ENCODE measurements at places on chromosomes 3 and 15.

DNA sequence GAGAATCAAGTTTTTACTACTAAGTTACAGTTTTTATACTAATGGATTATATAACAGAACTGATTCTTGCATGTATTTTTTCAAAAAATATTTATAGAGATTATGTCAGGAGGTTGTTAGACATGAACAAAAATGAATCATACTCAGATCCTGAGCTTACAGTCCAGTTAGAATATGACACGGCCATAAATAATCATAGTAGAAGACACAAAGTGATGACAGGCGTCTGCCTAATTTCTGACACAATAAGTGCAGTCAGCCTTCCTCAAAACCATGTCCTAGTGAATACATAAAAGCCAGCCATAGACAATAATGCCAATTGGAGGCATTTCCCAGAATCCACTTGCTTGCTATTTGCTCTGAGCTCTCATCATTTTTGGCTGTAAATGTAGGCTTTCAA, 81.7 kb upstream of the POU1F1 start:
- no peak for DNase-seq

DNA sequence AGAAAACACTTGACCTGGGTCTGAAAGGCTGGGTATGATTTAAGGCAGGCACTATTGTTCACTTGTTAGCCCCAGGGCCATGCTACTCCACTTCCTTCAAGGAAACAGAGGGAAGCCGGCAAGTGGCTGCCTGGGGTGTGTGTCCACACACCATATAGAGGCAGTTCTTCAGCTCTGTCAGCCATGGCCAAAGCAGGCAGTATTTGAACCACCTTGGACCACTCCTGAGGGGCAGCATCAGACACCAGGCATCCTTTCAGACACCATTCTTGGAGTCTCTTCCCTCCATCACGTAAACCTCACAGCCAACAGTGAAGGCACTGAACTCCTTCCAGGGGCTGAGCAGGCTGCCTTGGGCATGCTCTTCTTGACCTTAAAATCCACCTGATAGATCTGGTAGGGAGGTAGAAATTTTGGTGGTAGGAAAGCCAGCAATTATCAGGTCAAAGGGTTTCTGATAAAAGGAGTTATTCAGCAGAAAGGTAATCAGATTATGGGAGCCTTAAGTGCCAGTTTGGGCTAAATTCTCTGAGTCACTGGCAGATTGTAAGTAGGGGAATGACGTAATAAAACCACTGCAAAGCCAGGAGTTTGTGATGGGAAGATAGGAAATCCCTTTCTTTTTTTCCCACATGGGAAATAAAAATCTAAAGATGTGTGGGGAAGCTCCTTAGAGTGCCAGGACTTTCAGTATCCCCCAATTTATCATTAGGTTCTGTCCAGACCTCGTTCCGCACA, 20.2 kb downstream of the TGFBR2 start:
- no peak for DNase-seq

DNA sequence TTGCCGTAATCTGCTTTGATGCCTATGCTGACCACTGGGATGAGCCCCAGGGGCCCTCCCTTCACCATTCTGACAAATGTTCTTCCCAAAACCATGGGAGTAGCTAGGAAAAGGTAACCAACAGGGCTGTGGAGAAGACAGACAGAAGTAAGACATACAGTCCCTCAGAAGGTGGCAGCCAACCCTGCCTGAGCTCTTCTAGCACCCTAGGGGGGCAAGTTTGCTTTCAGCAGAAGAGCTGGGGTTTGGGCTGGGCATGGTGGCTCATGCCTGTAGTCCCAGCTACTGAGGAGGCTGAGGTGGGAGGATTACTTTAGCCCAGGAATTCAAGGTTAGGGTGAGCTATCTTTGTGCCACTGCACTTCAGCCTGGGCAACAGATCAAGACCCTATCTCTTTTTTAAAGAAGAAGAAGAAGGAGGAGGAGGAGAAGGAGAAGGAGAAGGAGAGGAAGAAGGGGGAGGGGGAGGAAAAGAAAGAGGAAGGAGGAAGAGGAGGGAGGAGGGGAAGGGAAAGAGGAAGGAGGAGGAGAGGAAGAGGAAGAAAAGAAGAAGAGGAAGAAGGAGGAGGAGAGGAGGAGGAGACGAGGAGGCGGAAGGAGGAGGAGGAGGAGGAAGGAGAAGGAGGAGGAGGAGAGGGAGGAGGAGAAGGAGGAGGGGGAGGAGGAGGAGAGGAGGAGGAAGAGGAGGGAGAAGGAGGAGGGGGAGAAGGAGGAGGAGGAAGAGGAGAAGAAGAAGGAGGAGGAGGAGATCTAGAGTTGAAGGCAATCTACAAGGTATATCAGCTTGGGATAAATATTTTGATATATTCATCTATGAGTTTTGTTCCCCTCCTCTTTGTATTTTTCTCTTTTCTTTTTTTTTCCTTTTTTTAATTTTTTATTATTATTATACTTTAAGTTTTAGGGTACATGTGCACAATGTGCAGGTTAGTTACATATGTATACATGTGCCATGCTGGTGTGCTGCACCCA, 44.9 kb upstream of the ABHD2 start:
- no peak for DNase-seq

DNA sequence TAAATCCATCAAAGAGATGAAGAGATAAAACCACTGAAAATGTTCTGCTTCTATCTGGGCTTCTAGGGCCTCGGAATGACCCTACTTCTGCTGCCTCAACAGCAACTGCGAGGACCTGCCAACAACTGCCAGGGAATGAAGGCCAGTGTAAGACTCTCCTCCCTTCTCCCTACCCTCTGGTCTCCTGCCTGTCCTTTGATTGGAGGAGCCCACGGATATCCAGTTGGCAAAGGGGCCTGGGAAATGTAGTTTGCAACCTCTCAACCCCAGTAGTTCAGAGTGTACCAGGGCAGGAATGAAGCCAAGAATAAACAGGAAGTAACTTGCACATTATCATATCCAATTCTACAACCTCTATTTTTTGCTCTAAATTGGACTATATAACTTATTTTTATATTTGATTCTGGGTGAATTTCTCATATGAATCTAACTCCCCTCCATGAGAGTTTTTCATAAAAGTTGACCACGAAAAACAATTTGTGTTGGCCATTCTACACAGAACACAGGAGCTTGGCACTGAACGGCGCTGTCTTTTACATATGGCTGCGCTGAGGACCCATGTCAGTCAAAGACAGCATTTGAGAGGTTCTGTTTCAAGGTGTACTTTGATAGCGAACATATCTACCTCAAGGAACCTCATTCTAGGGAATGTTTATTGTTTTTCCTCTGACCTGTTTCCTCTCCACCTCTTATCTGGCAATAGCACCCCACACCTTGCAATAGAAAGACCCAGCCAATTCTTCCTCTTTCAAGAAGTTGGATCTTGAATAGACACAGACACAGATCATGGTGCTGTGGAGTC, 91.1 kb upstream of the RNF7 start:
- peak; percentile 68 for DNase-seq

GRCh38 chr15:77944002-77944867, 133.3 kb downstream of the TBC1D2B start:
- DNase-seq = peak; percentile 90

DNA sequence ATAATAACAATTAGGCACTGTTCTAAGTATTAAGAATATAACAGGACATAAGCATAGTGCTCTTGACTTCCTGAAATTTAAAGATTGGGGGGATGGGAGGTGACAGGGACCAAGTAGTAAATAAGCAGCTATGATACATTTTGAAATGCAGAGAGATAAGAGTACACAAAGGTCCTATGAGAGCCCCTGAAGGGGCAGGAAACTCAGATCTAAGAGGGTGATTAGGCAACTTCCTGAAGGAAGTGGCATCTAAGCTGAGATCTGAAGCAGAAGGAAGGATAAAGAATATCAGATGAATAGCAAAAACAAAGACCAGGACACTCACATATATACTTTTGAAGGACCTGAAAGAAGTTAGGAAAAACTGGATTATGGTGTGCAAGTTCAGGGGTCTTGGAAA, 415.2 kb upstream of the FRG2C start:
- DNase-seq = no peak

- no peak for DNase-seq
These were observed 110.2 kb downstream of the NR2E3 start for GRCh38 chr15:71920573-71920972.

- DNase-seq = peak; percentile 61
These were observed 113.8 kb downstream of the ITPR1 start for GRCh38 chr3:4606911-4607310.

DNA sequence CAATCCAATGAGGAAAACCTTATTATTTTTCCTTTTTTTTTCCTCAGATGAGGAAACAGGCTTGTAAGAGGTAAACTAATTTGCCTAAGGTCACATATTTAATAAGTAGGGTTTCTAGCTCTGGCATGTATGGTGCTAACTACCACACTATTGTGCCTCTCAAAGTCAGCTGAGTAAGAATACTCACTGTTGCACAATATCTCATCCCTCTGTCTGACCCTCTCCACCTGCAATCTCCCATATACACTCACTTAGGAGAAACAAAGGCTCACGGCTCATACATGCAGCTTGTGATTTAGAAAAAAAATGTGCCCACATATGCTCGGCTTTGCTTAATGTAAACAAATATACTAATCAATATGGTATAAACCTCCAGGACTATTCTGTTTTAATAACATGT, 10.4 kb upstream of the ARIH1 start:
- DNase-seq = no peak

GRCh38 chr15:34606545-34606944, 23.1 kb upstream of the GOLGA8B start:
- DNase-seq = no peak

- no peak for DNase-seq
These were observed 258.4 kb downstream of the UACA start for GRCh38 chr15:70504988-70505387.

DNA sequence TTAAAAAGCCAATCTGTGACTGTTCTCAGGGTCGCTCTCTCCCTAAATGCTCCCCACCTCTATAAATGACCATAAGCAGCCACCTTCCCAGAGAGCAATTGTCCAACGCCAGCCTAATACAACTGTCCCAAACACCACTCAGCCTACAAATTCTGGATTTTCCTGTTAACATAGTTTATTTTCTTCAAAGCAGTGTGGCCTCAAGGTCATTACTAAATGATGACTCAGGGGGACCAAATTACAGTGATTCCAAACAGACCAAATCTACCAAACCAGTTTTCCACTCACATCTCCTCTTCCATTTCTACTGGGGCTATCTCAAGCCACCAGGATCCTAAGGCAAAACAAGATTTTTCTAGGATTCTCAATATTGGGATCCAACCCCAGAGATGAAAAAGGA, 22.5 kb downstream of the HEXA start:
- no peak for DNase-seq

DNA sequence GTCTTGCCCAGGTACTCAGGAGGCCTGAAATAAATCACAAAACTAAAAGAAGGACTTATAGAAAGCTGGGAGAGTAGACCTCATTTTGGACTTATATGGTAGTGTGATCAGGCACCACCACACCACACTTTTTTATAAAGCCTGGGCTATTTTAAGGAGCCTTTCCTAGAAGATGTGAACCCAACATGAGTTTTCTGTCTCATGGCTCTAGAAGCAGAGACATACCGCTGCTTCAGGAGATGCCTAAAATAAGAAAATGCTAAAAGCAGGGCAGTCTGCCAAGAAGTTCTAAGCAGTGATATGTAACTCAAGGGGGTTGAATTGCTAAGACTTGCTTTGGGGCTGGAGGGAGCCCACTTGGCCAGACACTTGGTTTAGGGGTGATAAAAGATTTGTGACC, 49.6 kb downstream of the SUMF1 start:
- DNase-seq = peak; percentile 58

- DNase-seq = peak; percentile 75
These were observed 4.4 kb downstream of the SH3BP5 start for GRCh38 chr3:15327941-15328340.

DNA sequence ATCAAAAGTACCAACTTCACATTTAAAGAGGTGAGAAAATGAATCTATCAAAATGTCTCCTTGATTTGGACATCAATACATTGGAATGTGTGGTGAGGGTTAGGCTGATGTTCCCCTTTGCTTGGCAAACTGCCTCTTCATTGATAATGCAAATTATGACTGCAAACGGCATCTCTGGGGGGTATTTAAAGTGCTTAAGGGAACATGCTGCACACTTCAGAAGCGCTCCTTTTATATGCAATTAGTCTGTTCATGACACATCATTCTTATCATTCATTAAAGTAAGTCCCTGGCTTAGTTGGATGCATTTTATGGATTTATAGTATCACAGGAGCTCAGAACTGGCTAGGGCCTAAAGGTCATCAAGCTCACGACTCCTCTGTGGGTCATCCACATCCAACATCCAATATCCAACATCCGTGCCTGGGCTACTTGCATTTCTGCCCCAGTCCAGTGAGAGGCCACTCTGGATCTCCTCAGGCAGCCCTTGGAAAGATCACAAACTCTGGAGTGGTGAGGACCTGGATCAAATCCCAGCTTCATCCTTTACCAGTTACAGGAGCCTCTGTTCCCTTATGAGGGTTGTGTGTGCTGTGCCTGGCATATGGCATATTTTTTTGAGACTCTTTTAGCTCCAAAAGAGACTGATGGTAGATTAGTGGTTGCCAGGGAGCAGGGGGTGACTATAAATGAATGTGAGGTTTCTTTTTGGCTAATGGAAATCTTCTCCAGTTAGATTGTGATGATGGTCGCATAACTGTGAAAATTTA, 136.8 kb upstream of the FOXB1 start:
- no peak for DNase-seq

GRCh38 chr15:80523746-80524145, 119.6 kb downstream of the ARNT2 start:
- no peak for DNase-seq

DNA sequence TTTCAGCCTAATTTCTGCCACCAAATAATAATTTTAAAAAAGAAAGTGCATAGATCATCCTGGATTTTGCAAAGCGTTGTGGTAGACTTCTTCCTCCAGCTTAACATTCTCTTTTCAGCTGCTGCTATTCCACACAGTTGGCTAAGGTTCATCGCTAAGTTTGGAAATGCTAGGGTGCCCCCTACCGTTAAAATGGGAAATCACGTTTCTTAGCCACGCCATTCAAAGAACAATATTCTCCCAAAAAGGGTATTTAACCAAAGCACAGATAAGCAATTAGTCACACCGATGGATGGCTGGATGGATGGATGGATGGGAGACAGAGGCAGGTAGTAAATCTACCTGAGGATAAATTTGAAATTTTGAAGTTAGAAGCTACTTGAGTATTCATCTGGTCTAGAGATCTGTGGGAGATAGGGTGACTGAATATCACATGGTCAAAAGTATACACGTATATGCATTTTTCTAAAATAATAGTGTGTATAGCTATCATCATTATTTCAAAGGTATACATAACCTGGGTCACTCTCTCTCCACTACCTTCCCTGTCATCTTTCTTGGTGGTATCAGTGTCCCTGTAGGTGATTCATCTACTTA, 67.2 kb downstream of the EFHB start:
- DNase-seq = peak; percentile 77

GRCh38 chr3:15633766-15634598, 32.4 kb downstream of the BTD start:
- peak; percentile 69 for DNase-seq

DNA sequence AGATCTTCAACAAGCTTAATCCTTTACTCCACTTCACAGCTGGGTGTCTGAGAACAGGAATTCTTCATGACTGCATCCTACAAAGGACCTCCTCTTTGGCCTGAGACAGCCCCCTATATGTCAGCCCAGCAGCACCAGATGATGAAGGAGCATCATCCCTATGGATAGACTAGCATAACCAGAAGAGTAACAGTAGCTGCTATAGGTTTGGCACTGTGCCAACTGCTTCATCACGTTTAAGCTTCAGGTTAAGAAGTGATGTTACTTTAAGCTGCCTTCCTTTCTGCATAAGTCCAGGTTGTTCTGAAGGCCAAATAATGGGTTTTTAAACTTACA, 50.6 kb downstream of the CMSS1 start:
- peak; percentile 62 for DNase-seq

GRCh38 chr3:32820971-32821685, 3.3 kb downstream of the TRIM71 start:
- no peak for DNase-seq

GRCh38 chr3:152444029-152444641, 175.4 kb downstream of the MBNL1 start:
- DNase-seq = peak; percentile 81

All from muscle of leg (tissue), 16 donors.